ENCODE measurements at places on chromosomes 1 and 21.

GRCh38 chr1:5887349-5887970 is 104.8 kb downstream of the NPHP4 start:
- DNase-seq: no peak

DNA sequence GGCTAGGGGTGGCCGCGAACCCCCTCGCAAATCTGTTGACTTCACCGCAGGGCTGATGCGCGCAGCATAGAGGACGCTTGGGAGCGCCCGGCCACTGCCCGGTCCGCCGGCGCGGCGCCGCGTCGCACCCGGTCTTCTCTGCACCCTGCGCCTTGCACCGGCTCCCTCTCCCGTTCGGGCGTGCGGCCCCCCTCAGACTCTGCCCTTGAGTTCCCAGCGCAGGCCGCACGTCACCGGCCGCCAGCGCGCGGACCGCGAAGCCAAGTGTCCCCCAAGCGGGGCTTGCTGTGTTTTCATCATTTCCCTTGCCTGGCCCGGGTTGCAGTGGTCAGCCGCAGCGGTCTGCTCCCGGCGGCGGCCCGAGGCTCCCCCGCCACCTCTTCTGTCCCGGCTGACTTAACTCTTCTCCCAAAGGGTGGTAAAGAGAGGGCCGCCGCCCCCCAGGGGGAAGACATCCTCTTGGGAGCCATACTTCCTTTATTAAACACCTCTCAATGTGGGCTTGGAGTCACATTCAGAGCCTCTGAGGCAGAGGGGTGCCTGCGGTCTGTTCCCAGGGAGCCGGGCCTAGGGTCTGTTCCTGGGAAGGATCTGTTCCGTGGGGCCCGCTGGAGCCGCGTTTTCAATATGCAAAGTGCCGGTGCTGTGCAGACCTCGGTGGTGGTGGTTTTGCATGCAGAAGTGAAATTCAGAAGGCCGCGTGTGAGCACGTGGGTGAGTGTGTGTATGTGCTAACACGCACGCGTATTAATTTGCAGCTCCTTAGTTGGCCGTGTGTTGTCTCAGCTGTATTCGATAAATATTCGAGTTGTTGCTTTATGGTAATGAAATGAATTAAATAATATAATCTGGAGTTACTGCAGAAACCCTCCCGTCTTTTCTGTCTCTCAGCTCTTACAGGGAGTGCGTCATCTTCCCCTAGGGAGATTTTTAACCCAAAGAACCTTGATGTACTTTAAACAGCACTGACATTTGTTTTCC is 17.6 kb downstream of the PBX1 start:
- no peak for DNase-seq

DNA sequence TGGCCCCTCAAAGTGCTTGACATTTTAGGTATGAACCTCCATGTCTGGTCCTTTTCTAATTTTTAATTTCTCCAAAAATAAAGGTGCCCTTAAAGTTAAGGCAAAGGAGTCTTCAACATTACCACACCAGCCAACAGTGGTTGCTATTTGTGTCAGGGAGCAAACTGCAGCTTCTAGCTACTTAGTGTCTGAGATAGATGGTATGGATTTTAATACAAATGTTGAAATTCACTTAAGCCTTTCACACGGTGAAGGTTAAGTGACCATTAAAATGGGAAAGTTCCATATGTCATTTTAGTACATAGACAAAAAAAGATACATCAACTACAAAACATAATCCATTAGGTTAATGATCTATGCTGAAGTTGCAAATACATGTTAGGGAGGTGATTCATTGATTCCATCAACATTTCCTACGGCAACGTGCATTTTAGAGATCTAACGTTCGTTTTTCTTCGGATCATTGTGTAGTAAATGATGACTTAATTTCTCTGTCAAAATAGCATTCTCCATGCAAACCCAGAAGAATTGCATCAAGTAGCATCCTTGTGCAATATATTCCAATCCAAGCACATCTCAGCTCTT is 48.2 kb upstream of the RGS21 start:
- no peak for DNase-seq

- DNase-seq: no peak
Observed at GRCh38 chr1:8476006-8476405, 158.1 kb downstream of the SLC45A1 start.

DNA sequence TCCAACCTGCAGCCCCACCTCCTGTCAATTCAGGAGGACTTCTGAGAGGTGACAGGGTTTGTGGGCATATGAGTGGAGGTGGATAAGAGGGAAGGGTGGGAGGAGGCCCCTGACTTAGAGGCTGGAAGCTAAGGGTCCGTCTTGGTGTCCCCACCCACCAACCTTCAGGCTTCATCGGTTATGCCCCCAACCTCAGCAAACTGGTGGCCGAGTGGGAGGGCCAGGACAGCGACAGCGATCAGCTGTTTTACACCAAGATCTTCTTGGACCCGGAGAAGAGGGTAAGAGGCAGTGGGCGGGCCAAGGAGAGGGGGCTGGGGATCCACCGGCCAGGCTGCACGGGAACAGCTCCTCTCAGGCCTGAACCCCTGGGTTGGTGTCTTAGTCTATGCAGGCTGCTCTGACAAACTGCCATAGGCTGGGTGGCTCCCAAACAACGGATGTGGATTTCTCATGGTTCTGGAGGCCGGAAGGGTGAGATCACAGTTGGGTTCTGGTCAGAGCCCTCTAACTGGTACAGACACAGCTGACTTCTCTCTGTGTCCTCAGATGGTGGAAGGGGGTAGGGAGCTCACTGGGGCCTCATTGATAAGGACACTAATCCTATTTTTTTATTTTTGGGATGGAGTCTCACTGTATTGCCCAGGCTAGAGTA is 18.1 kb downstream of the PLOD1 start:
- DNase-seq: no peak

- DNase-seq: no peak
Observed at GRCh38 chr1:210758761-210759160, 375.2 kb downstream of the KCNH1 start.

DNA sequence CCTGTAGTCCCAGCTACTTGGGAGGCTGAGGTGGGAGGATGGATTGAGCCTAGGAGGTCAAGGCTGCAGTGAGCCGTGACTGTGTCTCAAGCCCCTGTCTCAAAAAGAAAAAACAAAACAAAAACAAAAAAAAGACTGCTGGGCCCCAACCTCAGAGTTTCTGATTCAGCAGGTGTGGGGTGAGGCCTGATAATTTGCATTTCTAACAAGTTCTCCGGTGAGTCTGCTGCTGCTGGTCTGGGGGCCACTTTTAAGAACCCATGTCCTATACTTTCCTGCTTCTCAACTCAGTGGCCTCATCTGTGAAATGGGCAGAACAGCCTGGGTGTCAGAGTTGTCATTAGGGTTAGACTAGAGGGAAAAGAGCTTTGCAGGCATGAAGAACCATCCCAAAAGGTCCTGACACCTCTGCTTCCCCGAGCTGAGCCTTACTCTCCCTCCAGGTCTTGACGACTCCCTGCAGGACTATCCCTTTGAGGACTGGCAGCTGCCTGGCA is 2.8 kb downstream of the CNKSR1 start:
- DNase-seq: no peak

- no peak for DNase-seq
Observed at GRCh38 chr1:29716306-29716705, 480.0 kb downstream of the PTPRU start.

DNA sequence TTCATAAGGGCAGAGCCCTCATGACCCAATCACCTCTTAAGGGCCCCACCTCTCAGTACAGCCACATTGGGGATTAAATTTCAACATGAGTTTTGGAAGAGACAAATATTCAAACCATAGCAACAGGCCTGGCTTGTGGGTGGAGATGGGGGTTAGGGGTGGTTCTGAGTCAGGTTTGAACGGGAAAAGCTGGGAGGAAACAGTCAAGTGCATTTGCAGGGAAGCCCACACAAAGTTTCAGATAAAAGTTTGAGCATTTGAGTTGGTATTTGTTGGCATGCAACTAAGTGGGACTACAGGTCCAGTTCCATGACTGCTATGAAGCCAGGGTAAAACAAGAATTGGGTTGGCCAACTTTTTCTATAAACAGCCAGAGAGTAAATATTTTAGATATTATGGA is 21.0 kb upstream of the PADI2 start:
- DNase-seq: no peak

DNA sequence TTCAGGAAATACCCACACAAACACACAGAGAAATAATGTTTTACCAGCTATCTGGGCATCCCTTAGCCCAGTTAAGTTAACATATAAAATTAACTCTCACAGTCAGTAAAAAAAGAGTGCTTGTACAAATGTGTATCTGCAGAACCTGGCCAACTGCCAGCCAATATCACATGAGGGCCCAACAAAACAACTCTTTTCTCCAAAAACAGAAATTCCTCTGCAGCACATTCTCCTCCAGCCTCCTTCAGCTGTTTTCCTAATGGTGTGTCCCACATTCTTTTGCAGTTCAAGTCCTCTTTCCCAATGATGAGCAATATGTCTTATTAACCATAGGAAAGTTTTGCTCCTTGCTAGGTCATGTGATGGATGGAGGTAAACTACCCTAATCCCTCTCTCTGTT is 75.5 kb downstream of the LRRC7 start:
- no peak for DNase-seq

GRCh38 chr1:23573574-23574182 is 14.4 kb upstream of the ID3 start:
- DNase-seq: no peak

DNA sequence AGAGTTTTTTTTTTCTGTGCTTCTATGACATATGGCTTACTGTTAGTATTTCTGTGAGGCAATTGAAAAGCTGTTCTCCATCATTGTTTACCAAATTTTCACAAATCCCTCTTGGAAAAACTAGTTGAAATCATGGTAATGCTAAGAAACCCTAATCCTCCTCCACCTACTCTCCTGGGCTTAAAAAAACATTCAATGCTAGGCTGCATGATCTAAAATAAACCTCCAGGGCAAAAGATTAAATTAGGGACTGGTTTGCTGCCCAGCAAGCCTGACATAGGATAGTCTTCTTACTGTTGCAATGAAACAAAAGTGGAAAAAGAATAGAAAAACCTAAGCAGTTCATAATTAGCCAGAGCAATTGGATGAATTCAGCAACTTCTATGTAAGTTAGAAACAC is 16.1 kb downstream of the C1orf52 start:
- DNase-seq: no peak

GRCh38 chr1:232279909-232280400 is 350.0 kb downstream of the SIPA1L2 start:
- DNase-seq: no peak

DNA sequence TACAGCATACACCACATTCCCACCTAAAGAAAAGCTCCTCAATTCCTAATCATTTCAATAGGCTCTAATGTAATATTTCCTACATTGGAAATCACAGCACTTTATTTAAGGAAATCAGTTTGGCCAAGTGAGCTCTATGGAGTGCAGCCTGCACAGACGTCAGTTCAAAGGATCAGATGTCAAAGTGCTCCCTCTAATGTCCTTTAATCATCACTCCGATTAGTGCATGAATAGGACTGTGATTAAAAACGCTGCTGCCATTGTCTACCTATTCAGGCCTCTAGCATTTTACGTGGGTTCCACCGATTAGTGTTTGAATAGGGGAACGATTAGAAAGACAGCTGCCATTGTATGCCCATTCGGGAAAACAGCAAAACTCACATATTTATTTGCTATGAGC is 50.2 kb downstream of the DPYD start:
- no peak for DNase-seq

DNA sequence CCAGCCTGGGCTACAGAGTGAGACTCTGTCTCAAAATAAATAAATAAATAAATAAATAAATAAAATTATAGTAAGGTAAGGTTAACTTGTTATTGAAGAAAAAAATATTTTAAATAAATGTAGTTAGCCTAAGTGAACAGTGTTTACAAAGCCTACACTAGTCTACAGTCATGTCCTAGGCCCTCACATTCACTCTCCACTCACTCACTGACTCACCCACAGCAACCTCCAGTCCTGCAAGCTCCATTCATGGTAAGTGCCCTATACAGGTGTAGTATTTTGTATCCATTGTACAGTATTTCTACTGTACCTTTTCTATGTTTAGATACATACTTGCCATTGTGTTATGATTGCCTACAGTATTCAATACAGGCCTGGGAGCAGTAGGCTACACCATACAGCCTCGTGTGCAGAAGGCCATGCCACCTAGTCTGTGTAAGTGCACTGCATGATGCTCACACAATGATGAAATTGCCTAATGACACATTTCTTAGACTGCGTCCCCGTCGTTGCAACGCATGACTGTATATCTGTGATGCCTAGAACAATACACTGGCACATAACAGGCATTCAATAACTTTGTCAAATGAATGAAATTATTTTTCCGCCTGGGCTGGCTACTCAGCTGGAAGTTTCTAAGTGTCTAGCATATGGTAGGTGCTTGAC is 14.8 kb downstream of the KCNN3 start:
- DNase-seq: no peak

DNA sequence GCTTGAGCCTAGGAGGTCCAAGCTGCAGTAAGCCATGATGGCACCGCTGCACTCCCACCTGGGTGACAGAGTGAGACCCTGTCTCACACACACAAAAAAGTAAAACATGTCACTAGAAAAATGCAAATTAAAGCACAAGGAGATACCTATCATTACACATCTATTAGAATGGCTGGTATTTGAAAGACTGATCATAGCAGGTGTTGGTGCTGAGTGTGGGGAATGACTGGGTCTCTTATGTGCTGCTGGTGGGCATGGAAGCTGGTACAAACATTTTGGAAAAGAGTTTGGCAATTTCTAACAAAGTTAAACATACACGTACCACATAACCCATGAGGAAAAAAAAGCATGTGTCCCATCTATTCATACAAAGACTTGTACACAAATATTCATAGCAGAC is 142.1 kb upstream of the ZBTB40 start:
- DNase-seq: no peak

DNA sequence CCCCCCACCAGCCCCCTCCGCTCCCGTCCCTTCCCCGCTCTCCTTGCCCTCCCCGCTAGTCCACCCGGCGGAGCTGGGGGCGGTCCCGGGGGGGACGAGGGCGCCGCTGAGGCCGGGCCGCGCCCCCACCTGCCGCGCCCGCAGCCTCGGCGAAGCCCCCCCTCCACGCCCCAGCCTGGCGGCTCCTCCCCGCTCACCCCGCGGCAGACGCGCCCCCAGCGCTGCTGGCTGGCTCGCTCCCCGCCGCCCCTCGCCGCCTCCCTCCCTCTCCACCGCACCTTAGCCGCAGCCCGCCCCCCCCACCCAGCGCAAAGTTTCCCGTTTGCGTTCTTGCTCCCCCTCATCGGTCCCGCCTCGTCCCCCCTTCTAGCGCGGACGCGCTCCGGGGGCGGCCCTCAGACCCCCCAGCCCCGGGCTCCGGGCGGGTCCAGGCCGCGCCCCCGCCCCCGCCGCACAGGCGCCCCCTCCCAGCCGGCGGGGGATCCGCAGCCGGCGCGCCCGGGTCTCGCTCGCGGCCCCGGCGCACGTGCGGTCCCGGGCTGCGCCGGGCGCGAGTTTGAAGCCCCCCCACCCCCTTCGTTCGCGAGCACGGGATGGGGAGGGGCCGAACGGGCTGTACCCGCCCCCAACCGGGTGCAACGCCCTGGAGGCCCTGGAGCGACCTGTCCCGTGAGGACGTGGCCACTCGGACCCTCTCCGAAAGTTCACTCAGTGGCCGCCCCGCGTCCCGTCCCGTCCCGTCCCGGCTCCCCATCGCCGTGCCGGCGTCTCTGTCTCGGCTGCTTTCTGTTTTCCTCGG is 623 bp downstream of the PTPRF start:
- no peak for DNase-seq

All from activated CD4-positive, alpha-beta T cell treated with anti-CD3 and anti-CD28 coated beads for 24 hours (primary cell).